ENCODE measurements at places on chromosomes 12 and 14. TPM values are rescaled to one million over a fixed set of nuclear protein-coding genes. Genes with fewer than 3 reads are reported as not detected.

Gene SERPINA3
- 1.6 TPM for total RNA-seq

Gene KRT3
- total RNA-seq: not detected

Gene SLC41A2
- total RNA-seq: 9.6 TPM

Gene NRIP2
- total RNA-seq: not detected

Gene C14orf132
- total RNA-seq: 8.2 TPM

Gene SPX
- total RNA-seq: 0.25 TPM

Gene SLC25A21
- total RNA-seq: 0.40 TPM

Gene TAS2R13
- 0.92 TPM for total RNA-seq

Gene GALNT16
- 1.8 TPM for total RNA-seq

Gene C14orf119
- 68.8 TPM for total RNA-seq

Gene KRT78
- not detected for total RNA-seq

Gene ZC2HC1C
- total RNA-seq: 0.99 TPM

Gene MYO1A
- under 0.01 TPM for total RNA-seq

Gene MGP
- total RNA-seq: 281 TPM

Gene SLC7A8
- 75.6 TPM for total RNA-seq

Gene DIO3
- not detected for total RNA-seq

Gene PTHLH
- 6.0 TPM for total RNA-seq

Gene LTBP2
- total RNA-seq: 202 TPM

Gene RASAL1
- not detected for total RNA-seq

Gene SAV1
- total RNA-seq: 14.7 TPM

Gene P2RX7
- total RNA-seq: 2.2 TPM

Gene DERA
- total RNA-seq: 37.9 TPM

Gene OTX2
- not detected for total RNA-seq

Gene CCDC85C
- total RNA-seq: 2.6 TPM

Gene ANKS1B
- total RNA-seq: 3.0 TPM
